Globus pallidus (tissue), 1 donor: ENCODE measurements at places on chromosomes 3 and 15.

GRCh38 chr3:106420628-106421027, 551.8 kb upstream of the CBLB start:
- DNase-seq = no peak

DNA sequence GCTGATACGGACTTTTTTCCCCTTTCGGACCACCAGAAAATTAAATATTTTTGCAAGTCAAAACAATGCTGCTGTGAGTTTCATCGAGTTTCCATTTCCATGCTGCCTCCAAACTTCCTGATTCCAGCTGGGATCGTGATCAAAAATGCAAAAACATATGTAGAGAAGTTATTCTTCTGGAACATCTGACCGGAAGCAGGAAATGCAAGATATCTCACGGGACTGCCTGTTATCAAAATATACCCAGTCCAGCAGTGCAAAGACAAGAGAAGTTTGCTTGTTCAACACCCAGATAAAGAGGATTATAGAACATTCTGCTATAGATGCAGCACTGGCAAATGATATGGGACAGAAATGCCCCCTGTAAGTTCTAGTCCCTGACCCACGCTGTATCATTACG, 726.7 kb upstream of the NR2F2 start:
- no peak for DNase-seq

- DNase-seq = no peak
Measured at GRCh38 chr3:53740956-53741355, 105.3 kb downstream of the CHDH start.

- no peak for DNase-seq
Measured at GRCh38 chr3:179450261-179450701, 989 bp downstream of the GNB4 start.

- DNase-seq = no peak
Measured at GRCh38 chr3:169148448-169149348, 514.8 kb downstream of the MECOM start.

DNA sequence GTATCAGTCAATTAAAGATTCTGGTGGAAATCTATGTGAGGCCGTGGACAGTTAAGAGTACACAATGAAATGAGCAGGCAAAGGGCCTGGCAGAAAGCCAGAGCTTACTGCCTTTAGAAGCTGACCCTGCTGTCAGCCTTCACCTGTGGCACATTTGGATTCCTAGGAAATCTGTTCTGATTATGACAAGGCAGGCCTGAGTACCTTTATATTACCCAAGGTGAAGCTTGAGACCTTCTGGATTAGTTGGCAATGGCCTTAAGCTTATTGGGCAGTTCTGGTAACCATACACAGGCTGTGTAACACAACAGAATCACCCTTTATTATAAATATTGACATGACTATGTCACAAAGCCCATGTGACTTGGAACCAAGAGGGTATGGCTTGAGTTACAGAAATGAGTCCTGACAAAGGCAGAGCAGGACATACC, 43.2 kb downstream of the NBEAL2 start:
- DNase-seq = no peak

DNA sequence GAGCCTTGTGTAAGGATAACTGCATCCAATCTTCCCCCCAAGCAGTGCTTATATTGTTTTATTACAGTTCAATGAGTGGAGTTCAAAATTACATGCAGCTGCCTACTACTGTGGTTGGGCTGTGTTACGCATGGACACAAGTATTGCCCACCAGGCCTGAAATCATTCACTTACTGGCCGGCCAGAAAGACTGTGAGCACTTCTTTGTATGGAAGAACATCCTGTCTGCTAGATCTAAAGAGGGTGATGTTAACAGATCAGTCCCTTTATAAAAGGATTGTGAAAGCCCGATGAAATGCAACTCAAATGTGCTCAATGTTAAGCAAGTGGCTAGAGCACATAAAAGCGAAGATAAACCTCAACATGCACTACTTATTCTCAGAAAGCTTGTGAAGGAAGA, 132.5 kb downstream of the FOXP1 start:
- DNase-seq = no peak

- DNase-seq = no peak
Measured at GRCh38 chr15:81323559-81323943, 390 bp downstream of the STARD5 start.

GRCh38 chr3:149468504-149469212, 5.8 kb upstream of the TM4SF4 start:
- DNase-seq = no peak

DNA sequence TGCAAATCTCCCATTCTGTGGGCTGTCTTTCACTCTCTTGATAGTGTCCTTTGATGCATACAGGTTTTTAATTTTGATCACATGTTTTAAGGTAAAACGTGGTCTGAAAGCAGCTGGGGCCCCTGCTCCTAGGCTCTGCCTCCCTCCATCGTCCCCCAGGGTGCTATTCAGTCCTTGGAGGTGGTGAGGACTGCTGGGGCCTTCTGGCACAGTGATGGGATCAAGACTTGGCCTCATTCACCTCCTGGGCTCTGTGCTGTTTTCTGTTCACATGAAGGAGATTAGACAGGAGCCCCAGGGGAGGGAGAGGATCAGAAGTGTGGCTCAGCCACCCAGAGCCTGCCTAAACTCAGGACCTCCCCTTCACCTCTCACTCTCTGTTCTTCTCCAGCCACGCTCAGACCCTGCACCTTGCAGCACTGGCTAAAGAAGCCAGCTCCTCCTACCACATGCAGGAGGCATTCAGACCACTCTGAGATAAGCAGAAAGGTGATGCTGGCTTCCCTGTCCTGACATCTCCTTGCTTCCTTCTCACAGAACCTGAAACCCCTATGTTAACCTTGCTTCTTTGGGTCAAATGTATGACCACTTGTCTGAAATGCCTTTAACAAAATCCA, 43.9 kb downstream of the PAQR5 start:
- DNase-seq = no peak
